K562 (cell line): ENCODE measurements at places on chromosomes 11 and 22.

GRCh38 chr11:72228844-72229231 lies 4.3 kb downstream of the INPPL1 start:
- DNase-seq = no peak

DNA sequence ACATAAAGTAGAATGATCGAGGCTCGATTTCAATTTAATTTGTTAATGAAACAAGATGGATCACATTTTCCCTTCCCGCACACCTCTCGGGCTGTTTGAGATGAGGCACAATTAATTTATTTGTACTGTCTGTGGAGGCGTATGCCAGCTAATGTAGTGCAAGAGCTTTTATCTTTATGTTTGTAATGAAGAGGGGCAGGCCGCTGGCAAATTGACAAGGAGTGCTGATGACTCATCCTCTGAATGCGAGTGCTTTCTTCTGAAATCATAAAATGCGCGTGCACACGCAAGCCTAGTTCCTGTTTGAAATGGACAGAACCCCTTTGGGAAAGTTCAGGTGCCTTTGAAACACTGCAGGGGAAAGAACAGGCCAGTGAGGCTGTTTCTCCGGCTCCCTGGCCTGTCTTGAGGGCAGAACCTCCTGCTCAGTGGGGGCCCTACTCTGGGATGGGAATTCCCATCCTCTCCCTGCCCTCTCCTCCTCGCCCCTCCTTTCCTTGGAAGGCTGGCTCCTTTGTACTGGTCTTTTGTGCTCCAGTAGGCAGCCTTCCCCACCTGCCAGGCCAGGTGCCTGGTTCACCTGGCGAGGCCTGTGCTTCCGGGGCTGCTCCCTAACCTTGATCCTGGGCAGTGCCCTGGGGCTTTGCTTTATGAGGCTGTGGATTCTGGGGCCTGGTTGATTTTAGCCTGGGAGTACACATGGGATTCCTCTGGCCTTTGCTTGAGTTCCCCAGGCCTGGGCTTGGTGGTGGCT lies 50.3 kb downstream of the TEAD1 start:
- DNase-seq = peak; percentile 68

DNA sequence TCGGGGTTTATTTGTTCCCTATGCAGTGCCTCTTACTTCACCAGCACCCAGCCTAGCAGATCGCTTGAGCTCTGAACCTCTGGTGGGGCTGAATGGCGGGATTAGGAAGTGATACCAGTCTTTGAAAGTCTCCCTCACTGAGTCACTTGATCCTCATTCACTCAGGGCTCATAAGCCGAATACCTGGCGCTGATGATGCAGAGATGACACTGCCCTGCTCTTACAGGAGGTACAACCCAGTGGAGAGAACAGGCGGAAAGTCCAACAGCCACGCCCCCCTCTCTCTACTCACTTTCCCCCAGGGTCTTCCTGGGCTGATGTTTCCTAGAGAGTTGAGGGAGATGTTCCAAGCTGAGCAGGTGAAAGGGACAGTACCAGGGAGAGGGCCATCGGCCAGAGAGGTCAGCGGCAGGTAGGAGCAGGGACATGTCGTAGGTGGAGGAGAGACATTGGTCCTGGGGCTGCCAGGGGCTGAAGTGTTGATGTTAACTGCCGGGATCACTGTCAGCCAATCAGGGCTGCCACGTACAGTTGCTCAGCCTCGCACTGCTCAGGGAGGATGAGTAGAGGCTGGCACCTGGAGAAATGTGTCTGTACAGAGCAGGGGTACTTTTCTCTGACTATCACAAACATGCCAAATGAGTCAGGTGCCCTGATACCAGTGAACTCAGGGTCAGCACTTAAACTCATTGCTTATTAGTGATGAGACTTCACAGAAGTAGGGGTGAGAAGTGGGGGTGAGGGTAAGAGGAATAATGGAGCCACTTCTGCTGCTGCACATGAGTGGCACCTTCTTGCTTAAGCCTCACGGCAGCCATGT lies 9.9 kb upstream of the APOBEC3A start:
- DNase-seq = no peak

DNA sequence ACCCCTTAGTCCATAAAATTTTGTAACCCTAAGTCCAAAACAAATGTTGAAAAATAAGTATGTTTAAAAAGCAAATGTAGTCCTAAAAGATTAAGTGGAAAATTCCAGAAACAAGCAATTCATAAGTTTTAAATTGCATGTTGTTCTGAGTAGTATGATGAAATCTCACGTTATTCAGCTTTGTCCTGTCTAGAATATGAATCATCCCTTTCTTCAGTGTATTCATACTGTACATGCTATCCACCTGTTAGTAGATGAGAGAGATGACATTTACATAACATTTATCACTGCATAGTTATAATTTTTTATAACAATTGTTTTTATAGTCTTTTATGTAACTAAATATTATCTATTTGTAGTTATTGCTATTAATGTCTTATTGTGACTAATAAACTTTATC lies 622.3 kb upstream of the CHORDC1 start:
- DNase-seq = no peak

GRCh38 chr11:129680907-129681306 lies 134.7 kb upstream of the TMEM45B start:
- DNase-seq = no peak

DNA sequence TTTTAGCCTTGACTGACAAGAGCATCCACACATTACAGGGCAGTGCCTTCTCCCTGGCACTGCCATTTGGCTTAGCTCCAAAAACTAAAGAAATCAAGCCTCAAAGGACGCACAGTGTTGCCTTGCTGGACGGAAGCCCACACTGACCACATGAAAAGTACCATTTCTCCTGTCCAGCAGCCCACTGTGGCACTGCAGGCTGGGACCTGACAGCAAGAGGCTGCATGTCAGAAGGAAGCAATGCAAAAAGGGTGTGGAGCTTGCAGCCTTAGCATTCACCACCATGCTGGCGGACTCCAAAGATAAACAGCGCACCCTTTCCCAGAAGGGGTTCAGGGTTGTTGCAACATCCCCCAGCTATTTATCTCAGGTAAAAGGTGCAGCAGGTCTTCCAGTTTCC lies 109.3 kb upstream of the BMAL1 start:
- no peak for DNase-seq

- no peak for DNase-seq
These were observed 20.1 kb downstream of the RSF1 start for GRCh38 chr11:77800449-77800848.

DNA sequence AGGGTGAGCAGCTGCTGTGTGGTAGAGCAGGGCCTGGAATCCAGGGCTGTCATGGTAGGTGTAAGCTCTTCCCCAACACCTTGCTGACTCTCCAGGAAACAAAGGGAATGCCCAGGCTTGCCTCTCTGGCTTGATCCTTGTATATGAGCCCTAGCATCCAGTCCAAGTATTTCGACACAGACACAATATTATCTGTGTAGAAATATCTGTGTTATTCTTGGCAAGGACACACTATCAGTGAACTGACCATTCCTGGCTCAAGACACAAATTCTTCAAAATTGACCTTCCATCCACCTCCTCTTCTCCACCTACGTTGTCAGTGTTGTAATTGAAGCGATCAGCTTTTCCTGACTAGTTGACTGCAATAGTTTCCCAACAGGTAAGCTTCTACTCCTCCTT lies 312.0 kb upstream of the NARS2 start:
- DNase-seq = no peak

GRCh38 chr11:67664213-67664585 lies 10.2 kb downstream of the ALDH3B2 start:
- peak; percentile 3 for DNase-seq

GRCh38 chr11:43507171-43507570 lies 148.5 kb downstream of the TTC17 start:
- DNase-seq = no peak

DNA sequence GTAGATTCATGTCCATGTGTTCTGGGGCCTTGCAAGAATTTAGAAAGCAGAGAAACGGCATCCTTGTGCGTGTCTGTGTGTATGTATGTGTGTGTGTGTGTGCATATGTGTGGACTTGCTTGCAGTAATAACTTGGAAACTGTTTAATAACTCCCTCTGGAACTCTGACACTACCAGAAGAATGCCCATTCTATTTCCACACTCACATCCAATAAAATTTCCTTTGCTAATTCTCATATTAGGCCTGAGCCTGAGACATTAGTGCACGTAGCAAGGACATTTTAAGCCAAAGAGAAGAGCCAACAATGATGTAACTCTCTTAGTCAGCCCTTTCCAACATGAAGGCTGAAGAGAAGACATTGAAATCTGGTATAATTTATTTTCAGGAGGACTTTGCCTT lies 3.2 kb downstream of the OR4D6 start:
- DNase-seq = no peak

- DNase-seq = no peak
These were observed 101.6 kb upstream of the B3GAT1 start for GRCh38 chr11:134513585-134514120.

DNA sequence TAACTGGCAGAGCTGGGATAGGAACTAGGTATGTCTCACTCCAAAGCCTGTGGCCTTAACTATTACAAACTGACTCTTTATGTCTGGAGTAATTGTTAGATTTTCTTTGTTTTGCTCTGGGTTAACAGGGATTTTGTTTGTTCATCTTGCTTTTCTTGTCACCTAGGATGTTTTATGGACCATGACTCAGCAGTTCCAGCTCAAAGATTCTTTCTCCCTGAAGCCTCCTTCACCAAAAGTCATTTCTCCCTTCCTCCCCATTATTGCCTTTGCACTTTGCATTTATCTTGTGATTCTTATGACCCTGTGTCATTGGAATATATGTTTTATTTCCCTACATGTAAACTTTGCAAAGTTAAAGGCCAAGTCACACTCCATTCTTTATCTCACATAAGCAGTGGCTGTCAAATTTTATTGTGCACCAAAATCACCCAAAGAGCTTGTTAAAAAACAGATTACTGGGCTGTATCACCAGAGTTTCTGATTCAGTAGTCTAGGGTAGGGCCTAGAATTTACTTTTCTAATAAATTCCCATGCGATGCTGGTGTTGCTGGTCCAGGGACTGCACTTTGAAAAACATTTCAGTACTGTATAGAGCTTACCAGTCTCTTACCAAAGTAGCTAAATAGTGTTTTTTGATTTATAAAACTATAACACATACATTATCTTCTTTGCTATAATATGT lies 327.7 kb downstream of the DLG2 start:
- DNase-seq = no peak
